ENCODE measurements at places on chromosomes 4 and X.
A peak's percentile ranks its signal among the peaks of the same experiment; 100 is the strongest.

DNA sequence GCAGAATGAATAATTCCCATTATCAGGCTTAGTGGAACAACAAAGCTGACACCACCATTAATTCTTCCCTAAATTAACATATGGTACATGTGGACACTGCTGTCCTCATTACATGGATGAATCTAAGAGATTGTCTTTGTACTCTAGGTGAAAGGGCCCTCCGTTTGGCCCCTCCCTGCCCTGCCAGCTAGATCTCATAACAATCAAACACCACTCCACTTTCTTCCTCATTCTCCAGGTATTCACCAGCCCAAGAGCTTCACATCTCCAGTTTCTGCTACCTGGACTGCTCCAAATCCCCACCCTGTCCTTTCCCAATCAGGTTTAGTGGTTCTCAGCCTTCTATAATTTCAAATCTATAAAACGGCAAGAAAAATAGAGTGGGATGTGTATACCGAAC, 3.8 kb downstream of the HSD17B11 start:
- DNase-seq, result no peak

- DNase-seq, result no peak
Measured at GRCh38 chr4:123232439-123232838, 164.2 kb upstream of the SPRY1 start.

GRCh38 chrX:7784580-7784979, 58.4 kb upstream of the VCX start:
- no peak for DNase-seq

DNA sequence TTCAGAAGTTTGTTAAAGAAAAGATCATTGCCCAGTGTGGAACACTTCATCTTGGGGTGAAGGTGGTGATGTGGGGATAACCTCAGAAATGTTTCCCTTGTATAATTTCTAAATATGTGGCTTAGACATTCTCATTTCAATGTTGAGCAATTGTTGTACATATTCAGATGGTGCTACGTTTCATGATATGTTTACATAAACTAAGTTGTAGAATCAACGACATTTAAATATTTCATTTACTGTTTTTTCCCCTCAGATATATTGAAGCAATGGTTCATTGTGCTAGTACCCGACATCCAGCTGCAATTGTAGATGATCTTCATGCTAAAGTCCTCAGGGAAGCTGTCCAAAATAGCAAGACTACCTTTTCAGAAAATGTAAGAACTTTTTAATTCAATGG, 92.6 kb downstream of the BLTP1 start:
- DNase-seq, result no peak

- peak; percentile 63 for DNase-seq
Measured at GRCh38 chr4:48906206-48907173, at the start of gene OCIAD2. Gene OCIAD2 (minus strand): TSS chr4:48906774. CDS start chr4:48904549, 2,225 bp downstream.

DNA sequence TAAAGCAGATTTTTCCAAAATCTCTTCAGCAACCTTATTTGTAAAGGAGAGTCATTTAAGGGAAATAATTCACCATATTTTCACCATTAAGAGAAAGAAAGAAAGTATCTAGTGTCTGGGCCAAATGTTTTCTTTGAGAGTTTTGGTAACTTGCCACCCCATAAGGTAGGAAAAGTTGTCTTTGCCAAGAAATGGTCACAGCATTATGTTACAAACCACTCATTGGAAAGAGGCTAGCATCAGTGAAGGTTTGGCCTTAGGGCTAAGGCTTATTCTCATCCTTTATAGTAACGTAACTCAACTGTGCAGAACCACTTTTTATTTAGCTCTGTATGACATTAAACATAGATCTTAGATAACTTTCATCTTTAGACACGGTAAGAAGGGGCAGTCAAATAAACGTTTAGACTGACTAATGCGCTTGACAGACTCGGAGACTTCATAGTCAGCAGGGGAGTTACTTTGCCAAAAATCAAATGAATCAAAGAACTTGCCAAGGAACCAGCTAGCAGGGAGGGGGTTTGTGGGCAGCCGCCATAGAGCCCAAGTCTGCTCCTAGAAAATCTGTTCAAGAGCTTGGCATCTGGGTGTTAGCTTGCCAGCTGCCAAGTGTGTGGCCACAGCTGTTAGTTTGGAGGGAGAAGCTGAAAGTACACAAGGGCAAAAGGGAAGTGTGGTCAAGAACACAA, 182.8 kb upstream of the GRID2 start:
- no peak for DNase-seq

- no peak for DNase-seq
Measured at GRCh38 chr4:41307638-41308037, 50.9 kb downstream of the UCHL1 start.

- DNase-seq, result no peak
Measured at GRCh38 chr4:105092768-105093167, 53.9 kb upstream of the TET2 start.

- DNase-seq, result no peak
Measured at GRCh38 chrX:116284400-116284799, 113.9 kb downstream of the AGTR2 start.

DNA sequence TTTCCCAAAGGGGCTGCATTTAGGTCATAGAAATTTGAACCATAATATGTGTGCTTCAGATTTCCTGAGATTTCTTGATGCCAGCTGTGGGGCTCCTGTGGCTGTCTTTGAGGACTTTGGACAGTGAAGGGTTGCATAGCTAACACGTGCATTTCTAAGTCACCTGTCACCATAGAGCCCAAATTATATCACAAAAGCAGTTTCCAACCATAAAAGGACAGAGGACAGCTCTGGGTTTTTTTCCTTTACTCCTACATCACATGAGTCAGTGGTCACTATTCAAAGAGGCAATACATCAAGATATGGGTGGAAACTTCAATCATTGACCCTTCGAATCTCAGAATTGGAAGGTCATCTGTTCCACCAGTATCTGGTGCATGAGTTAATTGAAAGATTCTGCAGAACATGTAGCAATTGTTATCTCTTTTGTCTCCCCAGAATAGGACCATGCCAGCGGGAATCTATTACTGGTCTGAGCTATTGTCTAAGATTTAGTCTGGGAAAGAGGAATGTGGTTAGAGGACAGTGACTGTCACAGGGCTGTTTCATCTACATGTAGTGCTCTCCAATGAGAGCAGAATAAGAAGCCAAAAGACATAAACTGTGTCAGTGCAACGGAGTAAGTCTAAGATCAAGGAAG, 133.5 kb downstream of the AASDH start:
- DNase-seq, result no peak

DNA sequence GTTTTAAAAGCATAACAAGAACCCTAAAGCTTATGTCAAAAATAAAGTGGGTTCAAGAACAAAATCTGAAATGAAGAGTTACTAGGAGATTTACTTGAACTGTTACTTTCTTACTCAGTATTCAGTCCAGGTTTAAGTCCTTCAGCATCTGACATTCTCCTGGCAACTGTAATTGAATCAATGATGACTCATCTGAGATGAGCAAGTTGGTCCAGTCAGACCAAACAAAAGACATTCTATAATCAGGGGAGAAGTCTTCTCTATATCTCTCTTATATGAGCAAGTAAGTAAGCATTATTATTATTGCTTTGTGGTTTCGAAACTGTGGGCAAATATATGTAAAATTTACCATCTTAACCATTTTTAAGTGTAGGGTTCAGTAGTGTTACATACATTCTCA, 34.6 kb downstream of the MAP9 start:
- DNase-seq, result no peak

DNA sequence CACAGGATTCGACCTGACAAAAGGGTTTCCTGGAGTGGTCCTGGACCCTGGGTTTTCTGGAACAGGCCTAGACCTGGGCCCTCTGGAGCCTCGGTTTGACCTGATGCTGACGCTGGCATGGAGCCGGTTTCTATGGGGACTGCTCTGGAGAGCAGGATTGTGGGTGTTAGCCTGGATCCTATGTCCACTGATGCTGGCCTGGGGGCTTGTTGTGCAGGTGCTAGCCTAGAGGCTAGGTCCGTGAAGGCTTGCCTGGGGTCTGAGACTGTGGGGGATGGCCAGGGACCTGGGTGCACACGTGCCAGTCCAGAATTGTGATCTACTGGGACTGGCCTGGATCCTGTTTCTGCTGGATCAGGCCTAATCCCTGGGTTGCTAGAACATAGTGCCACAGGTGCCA, 173.1 kb downstream of the TMEM47 start:
- DNase-seq, result no peak

GRCh38 chr4:120065974-120066516, 603 bp downstream of the MAD2L1 start:
- no peak for DNase-seq

- no peak for DNase-seq
Measured at GRCh38 chr4:144357975-144358374, 217.5 kb upstream of the GYPA start.

GRCh38 chrX:74453178-74453577, 31.9 kb downstream of the SLC16A2 start:
- DNase-seq, result no peak

DNA sequence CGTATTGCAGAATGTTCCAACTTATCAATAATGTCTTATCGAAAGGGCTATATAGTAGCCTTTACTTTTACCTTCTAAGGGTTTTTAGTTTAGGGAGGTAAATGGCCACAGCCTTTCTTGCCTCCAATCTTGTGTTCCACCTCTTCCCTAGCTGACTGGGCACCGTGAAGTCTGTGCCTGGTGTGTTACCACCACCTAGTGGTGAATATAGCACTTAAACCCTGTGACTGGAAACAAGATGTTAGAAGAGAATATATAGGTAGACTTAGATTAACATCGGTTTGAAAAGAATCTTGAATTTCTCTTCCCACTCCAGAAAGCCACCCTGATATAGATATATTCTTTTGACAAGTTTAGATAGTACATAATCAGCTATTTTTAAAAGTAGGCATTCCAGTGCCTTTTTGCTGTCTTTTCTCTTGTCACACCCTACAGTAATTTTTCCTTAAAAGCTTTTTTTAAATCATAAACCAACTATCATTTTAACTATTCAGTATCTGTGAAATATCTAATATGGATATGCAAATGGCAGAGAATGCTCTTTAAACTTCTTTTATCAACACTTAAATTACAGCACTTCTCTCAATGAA, 27.8 kb upstream of the ADH7 start:
- peak; percentile 6 for DNase-seq

DNA sequence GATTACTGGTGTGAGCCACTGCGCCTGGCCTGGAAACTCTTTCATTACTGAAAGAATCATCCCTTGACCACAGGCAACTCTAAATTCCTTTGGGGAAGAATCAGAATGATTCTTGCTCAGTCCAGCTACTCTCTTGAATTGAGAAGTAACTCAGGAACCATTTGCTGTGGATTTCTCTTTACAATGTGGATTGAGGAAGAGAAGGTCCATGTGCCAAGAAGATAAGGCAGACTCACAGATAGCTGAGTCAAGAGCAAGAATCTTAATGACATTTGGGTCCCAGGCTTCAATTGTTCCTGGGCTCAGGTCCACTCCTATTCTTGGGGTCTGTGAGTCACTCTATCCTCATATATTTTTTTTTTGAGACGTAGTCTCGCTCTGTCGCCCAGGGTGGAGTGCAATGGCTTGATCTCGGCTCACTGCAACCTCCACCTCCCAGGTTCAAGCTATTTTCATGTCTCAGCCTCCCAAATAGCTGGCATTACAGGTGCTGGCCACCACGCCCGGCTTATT, 6.2 kb upstream of the MGARP start:
- DNase-seq, result no peak

DNA sequence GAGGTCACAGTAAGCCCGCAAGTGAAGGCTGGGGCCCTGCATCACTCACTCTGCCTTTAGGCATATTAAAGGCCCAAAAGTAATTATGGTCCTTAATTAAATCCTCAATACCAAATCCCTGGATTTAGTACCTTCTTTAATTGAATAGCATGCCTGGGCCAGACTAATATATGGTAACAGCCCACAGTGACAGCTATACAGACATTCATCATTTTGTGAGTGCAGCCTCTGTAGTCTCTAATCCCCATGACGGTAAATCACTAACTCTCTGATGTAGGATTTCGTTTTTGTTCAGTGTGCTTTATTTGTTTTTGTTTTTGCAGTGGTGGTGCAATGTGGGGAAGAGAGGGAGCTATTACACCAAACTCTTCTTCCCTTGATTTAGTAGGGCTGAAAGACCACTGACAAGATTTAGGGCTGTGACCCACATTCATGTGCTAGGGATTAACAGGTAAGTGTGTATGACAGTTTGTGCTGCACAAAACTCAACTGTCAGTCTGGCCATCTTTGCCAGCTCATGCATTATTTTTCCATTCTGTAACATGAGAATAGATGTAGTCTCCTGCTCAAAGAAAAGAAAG, 60.6 kb upstream of the SLC39A8 start:
- no peak for DNase-seq

DNA sequence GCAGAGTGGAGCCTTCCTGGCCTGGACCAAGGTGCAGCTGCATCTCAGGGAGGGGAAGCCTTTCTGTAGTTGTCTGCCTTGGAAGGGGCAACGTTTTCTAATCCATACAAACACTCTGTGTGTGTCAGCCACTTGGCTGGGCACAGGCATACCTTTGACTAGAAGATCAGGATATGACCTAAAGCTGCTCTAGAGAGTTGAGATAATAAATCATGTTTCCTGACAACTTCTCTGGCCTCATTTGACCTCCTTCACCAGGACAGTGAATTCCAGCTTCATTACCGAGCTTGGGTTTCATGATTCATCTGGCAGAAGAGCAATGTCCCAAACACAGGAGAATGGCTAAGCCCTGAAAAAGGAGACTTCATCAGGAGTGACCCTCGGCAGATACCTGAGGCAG, 89.6 kb upstream of the KIT start:
- no peak for DNase-seq

DNA sequence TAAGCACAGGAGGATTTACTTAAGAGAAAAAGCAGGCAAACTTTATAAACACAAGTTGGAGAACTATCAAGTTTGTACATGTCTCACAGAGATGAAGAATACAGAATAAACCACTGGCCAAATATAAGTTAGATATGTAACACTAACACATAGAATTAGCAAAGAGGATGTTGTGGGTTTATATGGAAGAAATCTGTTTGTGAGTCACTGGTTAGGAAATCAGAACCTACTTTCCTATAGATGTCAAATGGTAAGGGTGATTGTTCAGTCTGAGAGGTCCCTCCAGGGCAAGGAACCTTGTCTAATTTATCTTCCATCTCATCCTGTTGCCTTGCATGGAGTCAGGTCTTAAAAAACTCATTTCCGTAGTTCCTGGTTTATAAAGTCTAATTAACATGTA, 14.8 kb upstream of the ART3 start:
- DNase-seq, result no peak

- DNase-seq, result no peak
Measured at GRCh38 chr4:76705472-76705871, 192.5 kb downstream of the SOWAHB start.

DNA sequence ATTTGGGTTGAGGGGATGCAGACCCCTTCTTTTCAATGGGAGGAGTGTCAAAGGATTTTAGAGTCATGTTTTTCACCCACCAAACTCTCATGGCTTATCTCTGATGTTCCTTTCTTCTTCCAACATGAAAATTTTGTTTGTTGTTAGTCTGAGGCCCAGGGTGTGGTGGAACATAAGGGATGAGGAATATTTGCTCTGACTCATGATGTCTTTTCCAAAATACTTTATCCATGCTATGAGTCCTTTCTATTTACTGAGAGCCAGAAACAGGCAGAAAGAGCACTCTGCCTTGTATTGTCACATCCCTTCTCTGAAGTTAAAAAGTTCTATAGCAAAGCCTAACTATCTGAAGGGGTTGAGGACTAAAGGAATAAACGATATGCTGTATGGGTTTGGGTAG, 61.6 kb upstream of the GYPA start:
- DNase-seq, result no peak

Data from stimulated activated CD4-positive, alpha-beta T cell treated with anti-CD3 and anti-CD28 coated beads, Interleukin-12 subunit alpha, Interleukin-12 subunit beta, amount 100 ng/mL, for 24 hours (primary cell).